Esophagus mucosa (tissue), 1 donor: ENCODE measurements at places on chromosomes 5 and 9. TPM values are rescaled to one million over a fixed set of nuclear protein-coding genes. Genes with fewer than 3 reads are reported as not detected.
A peak's percentile ranks its signal among the peaks of the same experiment; 100 is the strongest.

The DRD1 gene
- total RNA-seq = not detected

The PAIP1 gene
- 50.4 TPM for total RNA-seq

The SLC12A7 gene
- 3.0 TPM for total RNA-seq

The SPINK6 gene
- 2.9 TPM for total RNA-seq

The FYB1 gene
- total RNA-seq = 64.7 TPM

The CLIC3 gene
- total RNA-seq = 154 TPM

DNA sequence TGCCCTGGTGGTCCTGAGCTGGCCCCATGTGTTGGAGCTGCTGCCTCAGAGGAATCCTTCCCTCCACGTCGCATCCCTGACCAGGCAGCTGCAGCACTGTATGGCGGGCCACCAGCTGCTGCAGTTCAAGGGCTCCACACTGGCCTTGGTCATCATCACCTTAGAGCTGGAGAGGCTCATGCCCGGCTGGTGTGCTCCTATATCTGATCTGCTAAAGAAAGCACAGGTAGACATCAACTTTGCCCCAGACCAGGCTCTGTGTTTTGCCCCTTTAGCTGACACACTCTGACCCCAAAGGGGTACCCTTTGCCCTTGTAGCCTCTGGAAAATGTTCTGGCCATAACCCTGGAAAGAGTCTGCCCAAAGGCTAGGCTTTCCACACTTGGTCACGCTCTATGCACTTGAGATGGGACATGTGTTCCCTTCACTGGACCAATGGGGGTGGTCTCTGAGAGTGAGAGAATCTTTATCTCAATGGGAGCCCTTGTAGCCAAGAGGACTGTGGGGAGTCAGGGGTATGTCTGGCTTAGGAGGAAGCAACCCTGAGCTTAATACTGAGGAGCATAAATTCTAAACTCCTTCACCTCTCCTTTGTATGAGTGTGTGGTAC is 4.8 kb downstream of the CCNI2 start:
- no peak for ATAC-seq

DNA sequence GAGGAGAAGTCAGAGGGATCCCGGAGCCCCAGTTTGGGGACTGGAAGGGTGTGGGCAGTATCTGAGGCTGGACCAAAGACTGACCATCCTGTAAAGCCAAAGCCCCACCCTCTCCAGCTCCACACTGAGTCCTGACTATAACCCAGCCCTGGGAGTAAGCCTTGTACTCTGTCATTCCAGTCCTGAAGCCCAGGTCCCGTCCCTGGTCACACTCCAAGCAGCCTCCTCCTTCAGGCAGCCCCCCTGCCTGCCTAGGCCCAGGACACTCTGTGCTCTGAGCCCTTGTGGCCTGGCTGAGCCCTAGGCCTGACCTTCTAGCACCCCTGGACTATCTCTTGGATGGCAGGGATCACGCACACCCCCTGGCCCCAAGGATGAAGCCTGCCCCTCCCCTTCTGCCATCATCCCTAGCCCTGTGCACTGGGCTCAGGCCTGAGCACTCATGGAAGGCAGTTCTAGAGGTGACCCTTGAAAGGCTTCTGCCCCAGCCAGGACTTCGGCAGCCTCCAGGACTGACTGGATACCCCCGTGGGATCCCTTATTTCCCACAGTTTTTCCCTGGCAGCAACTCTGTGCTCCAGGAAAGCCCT is 28.0 kb upstream of the ENHO start:
- no peak for ATAC-seq

GRCh38 chr5:72523960-72524582 is 16.9 kb upstream of the ZNF366 start:
- peak; percentile 59 for ATAC-seq

- no peak for ATAC-seq
Measured at GRCh38 chr9:97179616-97180015, 127.8 kb upstream of the CCDC180 start.

DNA sequence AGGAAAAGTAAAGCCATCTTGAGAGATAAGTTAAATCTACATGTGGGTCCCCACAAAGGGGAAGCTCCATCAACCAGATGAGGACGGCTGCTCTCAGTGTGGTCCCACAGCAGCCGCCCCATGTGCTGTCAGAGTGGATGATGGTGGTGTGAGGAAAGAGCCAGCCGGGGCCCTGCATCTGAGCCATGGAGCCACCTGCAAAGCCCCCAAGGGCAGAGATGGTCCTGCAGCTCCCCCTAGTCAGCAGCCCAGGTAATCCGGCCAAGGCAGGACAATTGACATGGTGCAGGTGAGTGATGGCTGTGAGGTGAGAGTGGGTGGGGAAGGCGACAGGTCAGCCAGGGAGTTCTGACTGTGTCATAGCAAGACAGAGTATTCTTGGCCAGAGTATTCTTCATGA is 458.8 kb downstream of the ICE1 start:
- peak; percentile 13 for ATAC-seq

GRCh38 chr5:28855626-28856025 is 1817.2 kb upstream of the CDH9 start:
- ATAC-seq = no peak

DNA sequence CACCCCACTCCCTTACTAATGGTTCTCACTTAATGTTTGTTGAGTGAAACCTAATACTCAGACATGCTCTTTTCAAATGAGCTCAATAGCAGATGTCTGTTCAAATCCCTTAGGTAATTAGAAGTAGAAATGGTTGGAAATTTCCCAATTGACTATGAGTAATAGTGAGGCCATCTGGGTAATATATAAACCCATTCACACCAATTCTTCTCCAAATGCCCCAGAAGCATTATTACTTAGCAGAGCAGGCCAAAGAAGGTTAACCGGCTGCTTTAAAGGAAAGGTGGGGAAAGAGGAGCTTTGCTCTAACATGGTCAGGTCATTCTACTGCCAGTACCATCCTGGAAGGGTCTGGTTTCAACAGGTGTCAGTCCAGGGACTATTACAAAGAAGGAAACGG is 119.5 kb upstream of the MTAP start:
- ATAC-seq = peak; percentile 48

- peak; percentile 23 for ATAC-seq
Measured at GRCh38 chr9:34032631-34033030, 16.1 kb downstream of the UBAP2 start.

- ATAC-seq = peak; percentile 26
Measured at GRCh38 chr5:177336112-177336511, 15.4 kb downstream of the LMAN2 start.

- peak; percentile 59 for ATAC-seq
Measured at GRCh38 chr9:35673132-35674024, at the start of gene CA9. CA9 (plus strand) TSS chr9:35673928; CDS start chr9:35673960, 32 bp downstream.

DNA sequence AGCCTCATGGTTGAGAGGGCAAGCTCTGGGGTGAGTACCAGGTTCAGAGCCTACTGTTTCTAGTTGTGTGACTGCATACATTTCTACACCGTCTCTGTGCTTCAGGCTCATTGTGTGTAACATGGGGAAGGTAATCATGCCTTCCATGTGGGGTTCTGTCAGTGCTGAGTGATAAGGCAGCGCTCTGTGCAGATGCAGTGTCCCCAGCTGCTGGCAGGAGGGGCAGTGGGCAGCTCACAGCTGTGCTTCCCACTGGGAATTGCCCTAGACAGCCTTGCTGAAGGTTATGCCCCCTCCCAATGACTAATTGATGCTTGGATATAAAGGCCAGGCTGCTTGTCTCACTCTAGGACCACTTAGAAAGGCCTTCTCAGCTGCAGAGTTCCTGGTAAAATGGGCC is 121.8 kb upstream of the SAP30L start:
- ATAC-seq = no peak

- peak; percentile 53 for ATAC-seq
Measured at GRCh38 chr9:128341435-128341849, 1.1 kb downstream of the SLC27A4 start.

DNA sequence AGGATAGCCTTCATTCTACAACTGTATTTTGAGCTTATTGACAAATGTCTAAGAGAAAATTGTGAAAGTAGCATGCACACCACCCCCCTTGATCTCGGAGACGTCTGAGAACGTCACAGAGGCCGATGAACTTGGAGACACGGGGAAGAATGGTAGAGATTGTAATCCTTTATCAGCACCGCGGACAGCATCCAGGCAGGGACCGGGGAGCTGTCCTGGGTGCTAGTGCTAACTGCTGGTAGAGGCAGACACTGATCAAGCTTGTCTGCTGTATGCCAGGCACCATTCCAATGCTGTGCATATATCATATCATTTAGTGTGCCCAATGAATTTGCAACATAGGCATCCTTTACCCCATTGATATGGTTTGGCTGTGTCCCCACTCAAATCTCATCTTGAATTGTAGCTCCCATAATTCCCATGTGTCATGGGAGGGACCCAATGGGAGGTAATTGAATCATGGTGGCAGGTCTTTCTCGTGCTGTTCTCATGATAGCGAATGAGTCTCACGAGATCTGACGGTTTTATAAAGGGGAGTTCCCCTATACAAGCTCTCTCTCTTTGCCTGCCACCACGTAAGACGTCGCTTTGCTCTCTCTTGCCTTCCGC is 98.8 kb downstream of the LHX2 start:
- peak; percentile 69 for ATAC-seq

DNA sequence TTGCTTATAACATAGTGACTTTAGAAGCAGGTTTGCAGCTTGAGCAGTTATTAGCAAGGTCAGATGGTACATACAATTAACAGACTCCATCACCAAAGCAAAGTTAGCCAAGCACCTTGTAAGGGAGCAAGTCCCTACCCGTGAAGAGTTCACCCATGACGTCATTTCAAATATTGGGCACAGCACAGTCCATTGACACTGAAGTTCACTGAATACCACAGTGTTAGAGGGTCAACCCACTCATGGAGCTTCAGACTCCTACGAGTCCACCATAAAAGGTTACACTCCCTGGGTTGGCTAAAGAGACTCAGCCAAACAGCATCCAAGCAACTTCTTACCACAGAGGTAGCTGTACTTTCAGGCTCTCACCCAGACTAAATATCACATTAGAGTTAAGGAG is 77.5 kb downstream of the GALNT10 start:
- no peak for ATAC-seq

DNA sequence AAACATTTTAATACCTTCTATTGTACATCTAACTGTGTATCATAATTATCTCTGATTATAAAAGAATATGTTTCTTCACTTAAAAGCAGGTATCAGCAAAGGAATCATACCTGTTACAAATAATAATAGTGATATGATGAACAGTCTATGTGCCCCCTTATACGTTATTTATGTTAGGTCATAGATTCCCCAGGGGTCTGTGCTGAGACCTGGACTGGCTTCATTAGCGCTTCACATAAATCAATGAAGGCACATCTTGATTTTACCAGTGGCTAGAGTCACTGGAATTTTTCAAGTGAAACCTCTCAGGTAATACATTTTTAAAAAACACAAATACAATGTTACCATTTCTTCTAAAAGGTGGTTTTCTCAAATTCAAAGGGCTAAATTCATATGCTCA is 275.2 kb downstream of the BNC2 start:
- ATAC-seq = no peak

DNA sequence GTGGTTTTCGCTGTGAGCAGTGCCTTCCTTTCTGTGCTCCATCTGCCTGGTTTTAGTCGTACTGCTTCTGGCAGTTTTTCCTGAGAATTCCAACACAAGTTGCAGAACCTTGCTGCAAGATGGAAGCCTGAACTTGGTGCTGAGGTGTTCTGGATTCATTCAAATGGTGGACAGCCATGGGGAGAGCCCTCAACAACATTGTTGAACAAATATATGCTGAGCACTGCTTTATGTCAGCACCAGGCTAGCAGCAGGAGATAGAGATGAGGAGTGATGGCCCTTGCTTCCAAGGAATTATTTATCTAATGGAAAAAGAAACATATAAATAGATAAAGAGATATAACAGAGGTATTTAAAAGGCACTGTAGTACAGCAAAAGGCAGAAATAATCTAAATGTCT is 7.3 kb upstream of the RPS6 start:
- no peak for ATAC-seq

DNA sequence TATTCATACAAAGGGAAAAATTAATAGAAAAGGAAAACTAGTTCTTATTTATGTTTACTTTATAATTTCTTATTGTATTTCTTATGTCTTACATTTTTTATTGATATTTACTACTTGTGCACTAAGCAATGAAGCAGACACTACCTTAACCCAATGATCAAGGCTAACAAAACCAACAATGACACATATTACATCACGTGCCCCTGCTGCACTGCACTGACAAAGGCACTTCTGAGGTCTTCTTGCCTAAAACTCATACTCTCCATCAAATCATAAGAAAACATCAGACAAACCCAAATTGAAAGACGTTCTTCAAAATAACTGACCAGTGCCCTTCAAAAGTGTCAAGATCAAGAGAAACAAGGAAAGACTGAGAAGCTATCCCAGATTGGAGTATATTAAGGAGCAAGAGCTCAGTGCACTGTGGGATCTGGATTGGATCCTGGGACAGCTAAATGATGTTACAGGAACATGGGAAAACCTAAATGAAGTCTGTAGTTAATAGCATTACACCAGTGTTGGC is 230.9 kb downstream of the AUH start:
- ATAC-seq = no peak

DNA sequence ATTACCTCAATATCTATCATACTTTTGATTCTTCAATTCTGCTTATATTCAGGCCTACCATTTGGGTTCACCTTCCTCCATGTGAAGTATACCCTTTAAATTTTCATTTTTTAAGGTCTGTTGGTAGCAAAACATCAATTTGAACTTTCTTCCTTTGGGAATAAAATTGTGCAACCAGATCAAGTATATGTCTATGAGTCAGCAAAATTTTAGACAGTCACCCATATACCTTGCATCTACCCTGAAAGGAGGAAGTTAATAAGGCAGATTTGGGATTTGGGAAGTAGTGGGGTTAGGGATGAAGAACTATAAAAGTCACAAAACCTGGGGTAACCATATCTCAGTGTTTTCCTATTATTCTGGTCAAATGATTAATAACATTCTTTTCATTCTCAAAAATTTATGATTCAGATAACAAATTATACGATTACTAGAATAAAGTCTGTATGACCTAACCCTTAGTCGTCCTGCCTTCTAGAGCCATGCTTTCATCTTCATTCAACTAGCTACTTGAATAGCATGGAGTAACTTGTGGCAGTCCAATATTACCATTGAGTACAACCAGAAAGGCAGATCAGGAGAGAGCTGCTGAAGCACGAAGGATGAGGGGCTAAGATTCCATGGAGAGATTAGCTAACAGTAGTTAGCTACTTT is 2.8 kb upstream of the IL33 start:
- no peak for ATAC-seq

- no peak for ATAC-seq
Measured at GRCh38 chr5:167902298-167902697, 389.1 kb upstream of the WWC1 start.

GRCh38 chr5:54519509-54519876 is 1.9 kb downstream of the SNX18 start:
- no peak for ATAC-seq

GRCh38 chr5:157563929-157564716 is 11.5 kb downstream of the ADAM19 start:
- ATAC-seq = no peak

GRCh38 chr5:179276838-179277395 is 68.3 kb downstream of the ADAMTS2 start:
- ATAC-seq = no peak

DNA sequence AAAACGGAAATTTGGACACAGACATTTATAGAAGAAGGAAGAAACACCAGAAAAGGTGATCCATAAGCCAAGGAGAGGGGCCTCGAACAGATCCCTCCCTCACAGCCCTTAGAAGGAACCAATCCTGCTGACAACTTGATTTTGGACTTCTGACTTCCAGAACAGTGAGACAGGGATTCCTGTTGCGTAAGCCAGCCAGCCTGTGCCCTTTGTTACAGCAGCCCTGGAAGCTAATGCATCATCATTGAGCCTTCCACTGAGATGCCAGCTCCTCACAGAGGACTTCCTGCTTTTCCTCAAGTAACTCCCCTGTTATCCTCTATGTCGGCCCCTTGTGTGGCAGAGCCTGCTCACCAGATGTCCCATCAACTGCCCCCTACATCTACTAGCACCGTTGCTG is 94.1 kb downstream of the JMY start:
- ATAC-seq = no peak
